ENCODE measurements at places on chromosomes 11 and 22.
A peak's percentile ranks its signal among the peaks of the same experiment; 100 is the strongest.

- no peak for DNase-seq
Observed at GRCh38 chr11:40104941-40105550, 1354.4 kb downstream of the LRRC4C start.

GRCh38 chr11:15200696-15201095 lies 86.0 kb downstream of the INSC start:
- no peak for DNase-seq

DNA sequence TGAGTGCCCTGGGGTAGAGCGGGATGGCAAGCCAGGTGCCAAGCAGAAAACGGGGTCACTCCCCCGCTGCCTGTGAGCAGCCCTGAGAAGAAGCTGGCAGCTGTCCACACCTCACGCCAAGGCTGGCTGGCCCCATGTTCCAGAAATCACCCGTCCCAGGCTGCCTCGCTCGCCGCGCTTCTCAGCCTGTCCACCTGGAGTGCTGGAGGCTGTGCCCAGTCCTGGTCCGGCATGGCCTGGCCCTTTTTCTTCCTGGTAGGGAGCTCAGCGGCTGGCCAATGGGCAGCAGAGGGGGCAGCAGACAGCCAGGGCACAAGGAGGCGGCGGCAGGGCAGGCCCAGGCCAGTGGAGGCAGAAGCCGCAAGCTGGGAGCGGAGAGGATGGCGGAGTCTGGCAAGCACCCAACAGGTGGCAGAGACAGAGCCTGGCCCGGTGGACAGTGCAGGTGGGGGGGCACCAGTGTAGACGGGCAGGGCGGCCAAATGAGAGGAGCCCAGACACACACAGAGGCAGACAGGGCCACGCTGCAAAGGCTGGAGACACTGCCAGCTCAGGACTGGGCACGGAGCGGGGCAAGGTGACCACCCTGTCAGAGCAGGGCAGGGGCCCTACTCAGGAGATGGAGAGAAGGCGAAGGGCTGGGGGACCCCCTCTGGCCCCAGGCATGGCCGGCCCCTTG lies 37.2 kb upstream of the TH start:
- peak; percentile 15 for DNase-seq

- peak; percentile 84 for DNase-seq
Observed at GRCh38 chr22:32050678-32051515, 7.8 kb downstream of the SLC5A1 start.

DNA sequence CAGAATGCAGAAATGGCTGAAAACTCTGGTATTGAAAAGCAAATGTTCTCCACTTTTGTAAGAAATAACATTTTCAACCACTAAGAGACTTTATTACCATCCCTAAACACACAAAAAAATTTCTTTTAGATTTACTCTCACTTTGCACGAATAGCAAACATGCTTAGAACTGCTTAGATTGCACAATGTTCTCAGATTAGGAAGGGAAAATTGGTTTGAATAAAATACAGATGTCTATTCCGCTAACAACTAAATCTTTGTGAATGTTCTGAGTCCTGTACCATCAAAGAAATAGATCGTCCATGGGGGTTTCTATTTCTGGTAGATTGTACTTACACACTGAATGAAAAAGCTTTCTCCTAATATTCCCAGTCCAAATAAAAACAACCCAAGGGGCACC lies 40.1 kb downstream of the BDNF start:
- no peak for DNase-seq

- DNase-seq: no peak
Observed at GRCh38 chr11:94449437-94449836, 44.2 kb downstream of the MRE11 start.

GRCh38 chr11:95279921-95280868 lies 49.2 kb upstream of the SESN3 start:
- DNase-seq: no peak

GRCh38 chr11:122697636-122698167 lies 42.2 kb downstream of the UBASH3B start:
- peak; percentile 16 for DNase-seq

DNA sequence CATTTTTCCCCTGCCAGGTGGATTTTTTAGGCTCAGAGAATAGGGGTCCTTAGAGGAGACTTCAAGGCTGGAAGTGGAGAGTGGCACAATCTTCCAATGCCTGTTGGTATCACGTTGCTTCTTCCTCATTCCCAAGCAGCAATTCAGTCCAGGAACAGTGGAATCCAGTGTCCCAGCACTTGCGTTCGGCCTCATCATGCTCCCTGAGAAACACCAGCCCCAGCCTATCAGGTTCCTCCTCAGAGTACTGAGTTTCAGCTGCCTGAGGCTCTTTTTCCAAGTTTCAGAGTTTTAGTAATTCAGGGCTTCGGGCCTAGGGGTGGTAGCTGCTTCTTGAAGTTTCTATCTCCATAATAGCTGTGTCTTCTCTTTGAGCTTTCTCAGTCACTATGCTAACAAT lies 31.9 kb upstream of the NRGN start:
- DNase-seq: no peak

DNA sequence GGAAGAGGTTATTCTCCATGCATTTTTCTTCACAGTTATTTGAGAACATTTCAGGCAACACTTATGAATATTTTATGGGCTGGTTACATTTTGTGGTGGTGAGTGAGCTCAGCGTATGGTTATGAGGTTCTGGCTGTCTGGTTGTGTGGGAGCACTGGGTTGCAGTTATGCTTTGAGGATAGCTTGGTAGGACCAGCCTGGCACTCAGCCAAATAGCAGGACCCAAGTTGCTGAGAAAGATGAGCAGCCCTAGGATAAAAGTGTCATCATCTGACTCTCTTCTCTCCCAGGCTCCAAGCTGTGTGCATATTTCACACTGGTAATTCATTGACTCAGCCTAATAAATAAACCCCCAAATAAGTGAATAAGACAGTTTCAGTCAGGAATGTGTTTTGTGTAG lies 8.1 kb upstream of the SRSF8 start:
- DNase-seq: no peak

GRCh38 chr22:50298937-50299784 lies 8.3 kb downstream of the PLXNB2 start:
- DNase-seq: peak; percentile 52

- no peak for DNase-seq
Observed at GRCh38 chr11:44707094-44707493, 19.7 kb upstream of the TSPAN18 start.

DNA sequence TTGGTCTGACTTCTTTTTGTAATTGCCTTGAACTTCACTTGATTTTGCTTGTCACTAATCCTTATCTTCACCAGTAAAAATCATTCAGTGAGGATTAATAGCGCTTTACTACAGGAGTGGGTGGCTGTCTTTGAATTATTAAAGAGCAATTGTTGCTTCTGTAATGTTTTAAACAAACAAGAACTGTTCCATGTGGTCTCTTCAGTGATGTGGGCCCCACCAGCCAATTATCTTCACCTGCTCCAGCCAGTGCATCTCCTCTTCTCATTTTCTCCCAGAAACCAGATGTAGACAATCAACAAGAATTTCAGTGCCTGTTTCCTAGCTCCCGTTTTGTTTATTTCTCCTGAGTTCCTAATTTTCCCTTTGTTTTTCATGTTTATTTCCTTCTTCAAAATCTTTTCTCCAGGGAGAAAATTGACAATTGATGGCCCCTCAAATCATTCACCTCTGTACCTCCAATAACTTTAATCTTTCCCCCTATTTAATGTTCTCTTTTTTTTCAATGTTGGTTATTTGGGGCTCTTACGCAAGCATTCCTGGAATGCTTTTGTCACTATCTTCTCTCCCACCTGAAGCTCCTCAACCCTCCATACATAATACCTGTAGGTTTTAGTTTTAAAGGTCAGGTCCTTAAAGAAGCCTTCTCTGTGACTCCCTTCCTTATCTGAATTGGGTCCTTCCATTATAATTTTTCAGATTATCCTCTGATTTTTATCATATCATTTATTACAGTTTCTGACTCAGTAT lies 115.1 kb downstream of the ARFGAP2 start:
- DNase-seq: no peak

DNA sequence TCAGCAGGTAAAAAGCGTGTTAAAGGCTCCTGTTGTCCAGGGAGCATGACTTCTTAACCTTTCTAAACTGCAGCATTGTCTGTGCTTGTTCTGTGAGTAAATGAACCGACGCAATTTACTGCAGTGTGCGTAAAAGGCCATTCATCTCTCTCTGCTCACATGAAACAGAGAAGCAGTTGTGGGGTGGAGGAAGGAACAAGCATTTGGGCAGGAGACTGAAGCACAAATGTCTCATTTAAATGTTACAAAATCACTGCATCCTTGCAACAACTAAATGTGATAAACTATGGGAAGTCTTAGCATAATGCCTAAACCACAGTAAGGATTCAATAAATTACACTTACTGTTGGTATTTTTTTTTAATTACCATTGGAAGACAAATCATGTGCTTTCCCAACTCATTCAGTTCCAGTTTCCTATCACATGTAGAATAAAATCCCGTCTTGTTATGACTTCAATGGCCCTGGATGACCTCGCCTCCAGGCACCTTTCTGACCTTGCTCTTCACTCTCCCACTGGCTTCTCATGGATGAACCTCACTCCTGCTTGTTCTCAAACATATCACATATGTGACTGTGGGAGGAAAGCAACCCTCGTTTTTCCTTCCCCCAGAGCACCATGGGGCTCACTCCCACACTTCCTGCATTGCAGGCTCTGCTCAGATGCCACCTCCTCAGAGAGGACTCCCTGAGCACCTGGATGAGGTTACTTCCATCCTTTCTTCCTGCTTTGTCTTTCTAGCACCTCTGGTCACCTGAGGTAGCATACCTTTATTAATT lies 21.6 kb upstream of the RFPL2 start:
- no peak for DNase-seq

GRCh38 chr11:15412054-15412453 lies 297.3 kb downstream of the INSC start:
- no peak for DNase-seq

DNA sequence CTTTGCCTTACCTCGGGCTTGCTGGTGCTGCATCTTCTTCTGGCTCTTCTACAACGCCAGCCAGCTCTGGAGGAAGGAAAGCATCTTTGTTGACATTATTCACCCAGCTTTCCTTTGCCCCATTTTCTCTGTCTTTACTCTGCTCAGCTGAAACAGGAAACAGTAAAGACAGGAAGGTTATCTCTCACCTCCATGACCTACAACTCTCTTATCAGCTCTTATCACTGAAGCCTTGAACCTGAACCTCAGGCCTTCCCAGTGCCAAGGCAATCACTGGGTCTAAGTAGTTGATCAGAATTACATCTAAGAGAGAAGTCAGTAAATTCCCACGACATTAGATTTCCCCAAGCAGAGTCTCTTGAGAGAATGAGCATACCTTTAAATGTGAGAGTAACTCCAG lies 59.6 kb upstream of the CCDC89 start:
- DNase-seq: no peak

- DNase-seq: peak; percentile 16
Observed at GRCh38 chr11:94673951-94674491, 94.1 kb upstream of the AMOTL1 start.

All from adrenal gland (tissue), 19 donors.